ENCODE measurements at places on chromosomes 1 and 21.

DNA sequence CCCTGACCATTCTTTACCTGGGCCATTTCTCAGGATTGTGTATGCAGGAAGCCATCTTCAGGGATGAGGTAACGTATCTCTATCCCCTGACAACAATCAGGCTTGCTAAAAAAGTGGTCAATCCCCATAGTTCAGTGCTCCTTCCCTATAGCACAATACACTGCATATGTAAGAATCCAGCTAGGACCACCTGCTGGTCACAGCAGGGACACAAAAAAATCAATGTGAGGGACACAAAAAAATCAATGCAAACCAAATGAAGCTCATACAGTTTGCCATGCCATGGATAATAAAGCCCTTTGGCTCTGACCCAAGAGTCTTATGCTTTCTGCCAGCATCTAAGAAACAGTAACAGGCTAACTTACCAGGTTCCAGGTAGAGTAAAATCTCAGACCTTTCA, 16.3 kb downstream of the ACBD6 start:
- peak; percentile 95 for DNase-seq

DNA sequence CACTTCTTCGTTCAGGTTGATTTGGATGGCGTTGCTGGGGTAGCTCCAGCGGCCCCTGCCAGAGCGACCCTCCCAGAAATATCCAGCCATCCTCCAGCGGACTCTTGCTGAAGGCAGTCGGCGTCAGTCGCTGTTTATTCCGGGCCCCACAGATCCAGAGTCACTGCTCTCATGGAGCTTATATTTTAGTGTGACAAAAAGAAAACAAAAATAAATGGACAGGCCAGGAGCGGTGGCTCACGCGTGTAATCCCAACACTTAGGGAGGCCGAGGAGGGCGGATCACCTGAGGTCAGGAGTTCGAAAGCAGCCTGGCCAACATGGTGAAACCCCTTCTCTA, 791 bp upstream of the CFAP298 start:
- no peak for DNase-seq

DNA sequence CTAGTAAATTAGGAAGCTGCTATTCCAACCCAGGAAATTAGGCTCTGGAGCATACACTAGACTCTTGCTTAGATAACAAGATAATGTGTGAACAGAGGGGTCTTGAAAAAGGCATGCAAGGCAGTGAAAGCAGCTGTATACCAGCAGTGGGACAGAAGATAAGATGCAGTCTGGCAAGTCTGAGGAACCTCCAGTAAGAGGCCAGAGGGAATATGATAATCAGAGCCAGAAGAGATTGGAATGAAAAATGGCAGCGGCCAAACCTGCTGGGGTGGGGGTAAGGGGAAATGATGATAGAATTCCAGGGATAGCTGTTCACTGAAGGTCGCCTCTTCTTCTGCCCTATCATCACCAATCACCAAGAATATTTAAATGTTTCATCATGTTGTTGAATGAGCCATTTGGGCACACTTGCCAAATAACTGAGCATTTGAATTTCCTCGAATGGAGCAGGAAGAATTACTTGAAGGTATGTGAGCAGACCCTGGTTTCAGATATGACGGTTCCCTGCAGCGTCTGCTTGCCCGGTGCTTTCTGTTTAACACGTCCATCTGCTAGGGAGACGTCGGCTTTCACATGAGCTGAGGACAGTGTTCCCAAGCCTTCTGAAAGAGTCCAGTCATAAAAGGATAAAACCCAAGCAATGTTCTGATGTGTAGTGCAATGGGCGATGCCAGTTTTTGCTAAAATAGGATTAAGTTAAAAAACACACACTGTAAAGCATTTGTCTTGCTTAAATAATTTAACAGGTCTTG, 173.3 kb downstream of the RWDD3 start:
- no peak for DNase-seq

DNA sequence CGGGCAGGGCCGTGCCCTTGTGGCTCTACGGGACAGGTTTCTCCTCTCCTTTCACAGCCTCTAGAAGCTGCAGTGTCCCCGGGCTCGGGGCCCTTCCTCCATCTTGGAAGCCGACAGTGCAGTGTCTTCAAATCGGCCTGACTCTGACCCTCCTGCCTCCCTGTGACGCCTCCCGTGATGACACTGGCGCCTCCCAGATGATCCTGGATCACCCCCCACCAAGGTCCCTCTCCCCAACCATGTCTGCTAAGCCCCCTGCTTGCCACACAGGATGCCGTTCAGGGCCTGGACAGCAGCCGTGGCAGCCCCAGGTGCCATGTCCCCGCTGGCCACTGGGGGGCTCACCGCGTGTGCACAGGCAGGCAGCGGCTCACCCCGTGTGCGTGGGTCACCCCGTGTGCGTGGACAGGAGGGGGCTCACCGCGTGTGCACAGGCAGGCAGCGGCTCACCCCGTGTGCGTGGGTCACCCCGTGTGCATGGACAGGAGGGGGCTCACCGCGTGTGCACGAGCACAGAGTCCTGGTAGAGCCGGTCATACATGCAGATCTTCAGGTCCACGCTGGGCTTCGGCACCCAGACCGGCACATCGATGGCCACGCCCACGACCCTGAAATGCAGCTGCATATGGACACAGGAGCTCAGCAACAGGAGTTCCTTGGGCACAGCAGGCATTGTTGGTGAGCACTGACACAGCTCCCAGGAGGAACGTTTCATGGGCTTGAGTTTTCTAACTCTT, 24.9 kb upstream of the TMEM52 start:
- peak; percentile 17 for DNase-seq

- no peak for DNase-seq
Measured at GRCh38 chr1:1373815-1374588, 1.0 kb downstream of the AURKAIP1 start.
